Thyroid gland (tissue), 4 donors: ENCODE measurements at places on chromosomes 1 and 21. TPM values are rescaled to one million over a fixed set of nuclear protein-coding genes. Genes with fewer than 3 reads are reported as not detected.

DNA sequence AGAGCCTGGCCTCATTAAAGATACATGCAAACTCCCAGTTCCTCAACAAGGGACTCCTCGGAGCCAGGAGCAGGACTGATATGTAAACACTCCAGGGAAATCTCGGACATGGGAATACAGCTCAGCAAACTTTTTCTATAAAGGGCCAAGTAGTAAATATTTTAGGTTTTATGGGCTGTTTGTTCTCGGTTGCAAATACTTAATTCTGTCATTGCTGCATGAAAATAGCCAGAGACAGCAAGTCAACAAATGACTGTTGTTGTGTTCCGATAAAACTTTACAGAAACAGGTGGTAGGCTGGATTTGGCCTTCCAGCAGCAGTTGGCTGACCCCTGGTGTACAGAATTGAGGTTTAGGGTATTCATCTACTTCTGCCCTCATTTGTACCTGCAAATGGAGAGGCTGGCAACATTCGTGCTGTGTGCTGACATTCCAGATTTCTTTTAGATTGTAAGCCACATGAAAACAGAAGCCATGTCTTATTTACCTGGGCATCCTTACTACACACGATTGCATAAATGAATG lies 360.3 kb downstream of the NTNG1 start:
- H3K4me1 ChIP-seq, result no peaks in the 10 kb centered on the region
- no peaks in the 10 kb centered on the region for H3K36me3 ChIP-seq

DNA sequence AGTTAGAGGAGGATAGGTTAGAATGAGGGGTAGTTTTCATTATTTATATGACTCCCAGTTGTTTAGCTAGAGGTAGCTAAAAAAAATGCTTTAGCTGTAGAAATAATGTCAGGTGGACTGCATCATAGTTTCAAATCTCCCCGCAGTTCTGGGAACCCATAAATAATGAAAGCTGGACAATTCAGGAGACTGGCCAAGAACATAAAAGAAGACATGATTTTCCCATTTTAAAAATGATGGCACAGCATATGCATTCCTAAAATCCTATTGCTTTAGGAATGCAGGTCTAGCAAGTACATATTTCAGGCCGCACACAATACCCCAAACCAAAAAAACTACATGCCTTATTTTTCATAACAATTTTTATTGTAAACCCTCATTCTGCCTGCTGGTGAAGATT lies 143.3 kb downstream of the CTH start:
- DNase-seq, result no peak
- H3K27ac ChIP-seq, result no peak overlapping the region
- H3K36me3 ChIP-seq, result no peaks in the 10 kb centered on the region
- H3K4me3 ChIP-seq, result no peak overlapping the region
- H3K27me3 ChIP-seq, result no peaks in the 10 kb centered on the region
- no peaks in the 10 kb centered on the region for H3K4me1 ChIP-seq

- no peak overlapping the region for H3K4me3 ChIP-seq
- H3K27me3 ChIP-seq, result no peaks in the 10 kb centered on the region
- H3K27ac ChIP-seq, result peak overlapping the region; percentile 43
- peaks cover 15% of the 10 kb centered on the region for H3K36me3 ChIP-seq
- DNase-seq, result no peak
- peaks cover 5% of the 10 kb centered on the region for H3K4me1 ChIP-seq
These were observed 7.7 kb downstream of the SELENON start for GRCh38 chr1:25807480-25808390.

- no peaks in the 10 kb centered on the region for H3K27me3 ChIP-seq
- DNase-seq, result no peak
- H3K36me3 ChIP-seq, result no peaks in the 10 kb centered on the region
- H3K4me3 ChIP-seq, result no peak overlapping the region
- H3K27ac ChIP-seq, result no peak overlapping the region
- H3K4me1 ChIP-seq, result no peaks in the 10 kb centered on the region
These were observed 60.1 kb downstream of the KCNAB2 start for GRCh38 chr1:6105763-6106162.

Gene TMIGD3
- 8.7 TPM for total RNA-seq

Gene CLDN14
- total RNA-seq, result not detected
